ENCODE measurements at places on chromosomes 1 and 21. TPM values are rescaled to one million over a fixed set of nuclear protein-coding genes. Genes with fewer than 3 reads are reported as not detected.

The AJAP1 gene
- 0.50 TPM for polyA plus RNA-seq

DNA sequence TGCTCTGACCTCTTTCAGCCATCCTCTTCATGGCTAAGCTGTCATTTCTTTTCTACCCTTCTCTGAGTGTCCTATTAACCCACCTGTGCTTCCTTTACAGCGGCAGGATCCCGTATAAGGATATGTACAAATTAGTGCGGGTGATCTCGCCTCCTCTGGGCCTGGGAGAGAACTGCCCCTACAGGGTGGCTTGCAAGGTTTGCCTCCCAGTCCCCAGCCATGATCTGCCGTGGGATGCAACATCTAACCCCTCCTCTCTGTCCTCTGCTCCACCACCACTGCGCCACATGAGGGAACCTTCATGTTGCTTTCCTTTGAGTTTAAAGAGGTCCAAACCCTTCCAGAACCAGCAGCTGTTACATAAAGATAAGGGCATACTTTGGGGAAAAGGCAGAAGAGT lies 282.2 kb downstream of the ZNF648 start:
- no peak for DNase-seq

DNA sequence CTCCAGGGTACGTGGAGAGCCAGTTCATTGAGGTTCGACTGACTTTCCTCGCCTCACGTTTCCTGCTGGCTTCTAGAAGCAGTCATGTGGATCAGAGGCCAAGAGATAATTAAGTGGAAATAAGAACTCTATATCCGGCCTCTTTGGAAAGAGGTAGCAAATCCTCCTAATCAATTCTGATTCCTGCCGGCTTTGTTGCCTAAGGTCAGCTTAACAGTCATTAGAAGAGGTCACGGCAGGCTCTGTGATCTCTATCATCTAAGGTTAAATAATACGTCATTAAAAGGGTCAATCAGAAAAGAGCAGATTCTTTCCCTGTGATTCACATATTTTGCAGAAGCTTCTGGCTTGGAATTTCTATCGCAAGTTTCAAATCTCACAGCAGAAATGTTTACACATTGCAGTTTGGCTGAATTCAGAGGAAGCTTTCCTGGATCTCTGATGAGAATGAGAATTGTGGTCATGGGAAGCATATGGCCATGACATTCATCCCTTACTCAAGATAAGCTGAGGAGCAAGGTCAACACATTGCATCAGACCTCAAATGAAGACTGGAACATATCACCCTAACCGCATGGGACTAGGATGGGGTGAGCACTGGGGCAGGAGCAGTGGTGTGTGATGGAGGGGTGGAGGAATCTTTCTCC lies 189.4 kb downstream of the PBX1 start:
- DNase-seq, result peak; percentile 94

- no peak for DNase-seq
These were observed 62.7 kb upstream of the ATP1B1 start for GRCh38 chr1:169043823-169044222.

The TMEM200B gene
- polyA plus RNA-seq, result 16.3 TPM

DNA sequence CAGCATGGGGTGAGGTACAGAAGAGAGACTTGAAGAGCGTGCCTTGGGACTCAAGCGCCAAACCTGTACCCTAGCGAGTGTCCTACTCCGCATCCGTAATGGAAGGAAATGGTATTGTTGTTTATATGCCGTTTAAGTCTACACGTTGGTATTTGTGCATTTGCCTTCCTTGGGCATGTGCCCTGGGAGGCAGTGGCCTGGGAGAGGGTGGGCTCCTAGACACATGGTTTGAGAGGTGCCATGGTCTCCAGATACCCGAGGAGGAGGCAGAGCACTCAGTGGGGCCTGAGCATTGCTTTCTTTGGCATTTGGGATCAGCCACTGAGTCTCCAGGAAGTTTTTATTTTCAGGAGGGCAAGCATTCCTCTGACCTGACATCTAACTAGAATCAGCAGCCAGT lies 6.5 kb downstream of the ZNF672 start:
- no peak for DNase-seq

GRCh38 chr1:19037659-19038058 lies 81.2 kb upstream of the IFFO2 start:
- DNase-seq, result no peak

The TLCD4 gene
- polyA plus RNA-seq, result 0.20 TPM

The GPA33 gene
- polyA plus RNA-seq, result not detected

- no peak for DNase-seq
These were observed 1.2 kb upstream of the HPCAL4 start for GRCh38 chr1:39692152-39693074.

GRCh38 chr1:162688931-162689330 lies 56.7 kb downstream of the DDR2 start:
- DNase-seq, result no peak

DNA sequence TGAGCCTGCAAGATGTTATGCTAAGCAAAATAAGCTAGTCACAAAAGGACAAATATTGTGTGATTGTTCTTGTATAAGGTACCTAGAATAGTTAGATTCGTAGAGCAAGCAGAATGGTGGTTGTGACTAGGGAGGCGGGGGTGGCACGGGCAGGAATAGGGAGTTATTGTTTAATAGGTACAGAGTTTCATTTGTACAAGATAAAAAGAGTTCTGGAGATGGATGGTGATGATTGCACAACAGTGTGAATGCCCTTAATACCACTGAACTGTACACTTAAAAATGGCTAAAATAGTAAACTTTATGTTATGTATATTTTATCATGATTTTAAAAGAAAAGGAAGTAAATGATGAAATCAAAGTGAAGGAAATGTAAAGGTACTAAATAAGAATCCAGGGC lies 20.6 kb downstream of the LRRC42 start:
- no peak for DNase-seq

DNA sequence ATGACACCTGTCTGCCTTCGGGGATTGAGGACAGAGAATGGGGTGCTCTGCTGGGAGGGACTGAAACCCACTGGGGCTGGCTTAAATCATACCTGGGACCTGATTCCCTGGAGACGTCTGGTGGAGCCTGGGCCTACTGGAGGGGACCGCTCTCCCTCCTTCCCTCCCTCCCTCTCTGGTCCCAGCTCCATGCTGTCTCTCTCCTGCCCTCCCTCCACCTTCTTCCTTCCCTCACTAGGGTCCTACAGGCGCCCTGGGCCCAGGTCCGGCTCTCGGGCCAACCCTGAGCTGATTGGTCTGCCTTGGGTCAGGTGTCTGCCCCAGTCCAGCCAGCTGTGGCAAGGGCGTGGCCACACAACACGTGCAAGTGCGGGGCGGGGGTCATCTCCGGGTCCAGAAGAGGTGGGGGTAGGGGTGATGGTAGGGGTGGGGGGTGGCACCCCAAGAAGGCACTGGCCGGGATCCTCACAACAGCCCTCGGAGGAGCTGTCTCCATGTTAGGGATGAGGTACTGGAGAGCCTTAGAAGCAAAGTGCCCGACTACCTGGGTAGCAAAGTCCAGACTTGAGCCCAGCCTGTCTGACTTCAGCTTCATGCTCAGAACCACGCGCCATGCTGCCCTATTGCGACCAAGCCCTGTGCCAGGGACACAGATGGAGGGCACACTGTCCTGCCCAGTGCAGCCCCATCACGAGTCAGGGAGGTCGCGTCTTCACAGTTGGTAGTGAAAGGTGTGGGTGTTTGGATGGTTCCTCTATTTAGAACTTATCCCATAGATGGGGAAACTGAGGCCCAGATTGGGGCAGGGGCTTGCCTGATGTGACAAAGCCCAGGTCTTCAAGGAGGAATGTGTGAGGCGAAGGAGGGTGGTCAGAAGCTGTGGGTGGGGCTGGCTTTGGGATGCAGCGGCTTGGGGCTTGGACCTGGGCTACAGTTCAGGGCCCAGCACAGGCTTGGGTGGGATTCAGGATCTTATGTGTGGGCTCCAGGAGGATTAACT lies 574.1 kb downstream of the PTPRU start:
- DNase-seq, result no peak

All from BJ (cell line).